ENCODE measurements at places on chromosomes 16 and 17. TPM values are rescaled to one million over a fixed set of nuclear protein-coding genes. Genes with fewer than 3 reads are reported as not detected.

GRCh38 chr17:72004011-72004427 lies 116.8 kb upstream of the SOX9 start:
- no peak for DNase-seq

ATP6V0C gene
- polyA plus RNA-seq: 153 TPM

- no peak for DNase-seq
These were observed 7.8 kb upstream of the TEX2 start for GRCh38 chr17:64270885-64271284.

DNA sequence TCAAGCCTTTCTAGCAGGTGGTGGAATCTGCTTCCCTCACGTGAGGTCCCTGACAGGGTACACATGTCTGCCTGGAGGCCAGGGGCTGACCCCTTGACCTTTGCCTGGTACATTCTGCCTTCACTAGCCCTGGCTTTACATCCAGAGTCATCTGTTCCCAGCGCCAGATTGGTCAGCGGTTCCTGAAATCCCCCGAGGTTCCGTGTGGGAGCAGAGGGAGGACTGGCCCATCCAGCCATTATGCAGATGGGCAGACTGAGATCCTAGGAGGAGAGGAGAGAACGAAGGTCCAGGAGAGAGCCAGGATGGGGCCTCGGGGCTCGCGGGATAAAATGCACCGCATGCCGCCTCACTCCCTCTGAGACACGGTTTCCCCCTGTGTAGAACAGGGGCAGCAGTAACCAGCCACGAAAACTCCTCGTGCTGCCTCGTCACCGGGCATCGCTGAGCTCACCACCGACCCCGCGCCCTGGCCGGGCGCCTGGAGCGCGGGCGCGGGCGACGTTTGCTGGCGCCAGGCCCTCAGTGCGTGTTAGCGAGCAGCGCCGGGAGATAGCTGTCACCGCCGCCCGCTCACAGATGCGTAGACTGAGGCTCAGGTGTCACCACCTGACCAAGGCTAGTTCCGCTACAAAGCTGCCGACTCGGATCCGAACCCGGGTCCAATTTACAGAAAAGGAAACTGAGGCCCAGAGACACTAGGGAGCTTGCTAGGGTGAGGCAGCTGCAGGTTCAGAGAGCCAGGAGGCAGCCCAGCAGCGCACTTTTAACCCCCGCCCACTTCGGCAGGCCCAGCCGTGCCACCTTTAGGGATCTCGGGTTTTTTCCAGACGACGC lies 811 bp upstream of the MAP2K3 start:
- DNase-seq: no peak

DNA sequence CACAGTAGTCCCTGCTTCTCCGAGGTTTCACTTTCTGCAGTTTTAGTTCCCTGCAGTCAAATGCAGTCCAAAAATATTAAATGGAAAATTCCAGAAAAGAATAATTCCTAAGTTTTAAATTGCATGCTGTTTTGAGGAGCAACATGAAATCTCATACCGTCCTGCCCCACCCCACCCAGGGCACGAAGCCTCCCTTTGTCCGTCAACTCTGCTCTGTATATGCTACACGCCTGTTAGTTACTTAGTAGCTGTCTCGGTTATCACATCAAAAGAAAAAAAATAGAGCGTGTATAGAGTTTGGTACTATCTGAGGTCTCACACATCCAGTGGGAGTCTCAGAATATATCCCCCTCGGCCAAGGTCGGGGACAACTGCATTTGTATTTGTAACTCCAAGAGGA lies 129.4 kb upstream of the NOL11 start:
- no peak for DNase-seq

DNA sequence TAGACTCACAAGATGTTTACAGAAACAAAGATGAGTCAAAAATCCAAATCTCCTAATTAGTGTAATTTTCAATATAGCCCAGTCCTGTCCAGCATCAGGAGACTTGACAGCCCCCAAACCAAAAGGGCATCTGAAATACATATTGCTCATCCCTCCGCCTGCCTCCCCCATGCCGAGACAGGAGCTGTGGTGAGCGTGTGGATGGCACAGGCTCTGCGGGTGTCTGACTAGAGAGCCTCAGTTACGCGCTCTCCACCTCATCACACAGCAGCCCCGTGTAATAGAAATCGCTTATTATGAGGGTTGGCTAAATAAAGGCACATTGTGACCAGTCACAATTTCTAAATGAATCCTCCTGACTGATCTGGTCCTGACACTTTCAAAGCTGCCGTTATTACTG lies 43.1 kb upstream of the CBLN1 start:
- DNase-seq: no peak

SLC2A4 gene
- polyA plus RNA-seq: 0.17 TPM

DNA sequence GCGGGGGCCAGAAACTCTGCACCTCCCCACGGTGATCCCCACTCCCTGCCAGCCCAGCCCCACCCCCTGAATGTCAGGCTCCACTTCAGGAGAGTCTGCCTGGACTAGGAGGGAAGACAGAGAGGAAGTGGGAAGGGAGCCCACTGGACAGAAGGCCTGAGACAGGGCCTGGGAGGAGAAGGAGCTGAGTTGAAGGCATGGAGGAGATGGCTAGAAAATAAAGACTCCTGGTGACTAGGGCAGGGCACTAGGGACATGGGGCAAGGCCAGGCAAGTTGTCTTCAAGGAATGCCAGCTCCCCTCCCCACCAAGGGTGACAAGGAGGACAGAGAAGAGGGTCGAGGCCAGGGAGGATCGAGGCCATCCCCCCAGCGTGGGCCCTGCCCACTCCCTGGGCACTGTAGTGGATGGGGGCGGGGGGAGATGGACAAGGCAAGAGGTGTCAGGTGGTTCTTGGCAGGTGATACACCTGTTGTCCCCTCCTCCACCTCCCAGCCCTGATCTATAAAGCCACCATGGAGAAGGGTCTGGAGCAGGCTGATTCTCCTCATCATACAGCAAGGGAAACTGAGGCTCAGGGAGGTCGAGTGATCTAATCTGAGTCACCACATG lies 19.7 kb downstream of the SRCIN1 start:
- DNase-seq: no peak

- DNase-seq: no peak
These were observed 5.0 kb downstream of the SOCS1 start for GRCh38 chr16:11250786-11251524.

- no peak for DNase-seq
These were observed 28.8 kb downstream of the TMEM92 start for GRCh38 chr17:50303051-50303450.

ADAP2 gene
- polyA plus RNA-seq: 3.7 TPM

DNA sequence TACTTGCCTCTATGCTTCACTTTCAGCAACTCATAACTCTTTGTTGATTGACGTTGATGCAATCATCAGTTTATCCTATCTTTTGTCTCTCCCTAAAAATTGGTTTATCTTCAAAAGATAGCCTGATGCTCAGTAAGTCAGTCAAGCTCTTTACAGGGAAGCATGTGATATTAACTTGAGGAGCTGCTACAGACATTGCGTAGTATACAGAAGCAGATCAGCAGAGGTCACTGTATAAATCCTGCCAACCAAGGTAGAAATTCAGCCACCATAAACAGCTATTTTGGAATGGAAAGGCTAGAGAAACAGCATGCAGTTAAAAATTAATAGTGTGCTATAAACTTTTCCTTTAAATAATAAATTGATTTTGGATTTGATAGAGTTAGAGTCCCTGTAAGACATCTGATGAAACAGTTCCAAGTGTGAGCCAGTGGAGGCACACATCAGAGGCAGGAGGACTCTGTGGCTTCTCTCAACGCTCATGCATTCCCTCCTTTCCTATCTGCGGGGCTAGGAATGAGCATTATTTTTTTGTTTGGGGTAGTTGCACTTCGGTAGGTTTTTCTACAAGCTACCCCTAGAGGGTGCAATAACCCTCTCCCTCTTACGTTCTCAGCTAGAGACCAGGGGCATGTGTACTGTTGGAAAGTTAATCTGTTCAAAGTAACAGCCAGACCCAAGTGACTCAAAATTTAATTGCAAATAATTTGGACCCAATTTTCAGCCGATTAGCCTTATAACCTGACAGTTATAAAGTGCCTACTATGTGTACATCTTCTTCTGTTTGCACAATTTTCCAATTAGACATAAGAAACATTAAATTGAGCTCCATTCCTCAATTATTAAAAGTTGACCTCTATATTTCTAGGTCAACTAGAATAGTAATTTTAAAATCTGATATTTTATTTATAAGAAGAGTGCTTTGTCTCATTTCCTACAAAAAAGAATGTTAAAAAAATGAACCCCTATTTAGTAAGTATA lies 647.7 kb upstream of the SOX9 start:
- DNase-seq: peak; percentile 68

DNA sequence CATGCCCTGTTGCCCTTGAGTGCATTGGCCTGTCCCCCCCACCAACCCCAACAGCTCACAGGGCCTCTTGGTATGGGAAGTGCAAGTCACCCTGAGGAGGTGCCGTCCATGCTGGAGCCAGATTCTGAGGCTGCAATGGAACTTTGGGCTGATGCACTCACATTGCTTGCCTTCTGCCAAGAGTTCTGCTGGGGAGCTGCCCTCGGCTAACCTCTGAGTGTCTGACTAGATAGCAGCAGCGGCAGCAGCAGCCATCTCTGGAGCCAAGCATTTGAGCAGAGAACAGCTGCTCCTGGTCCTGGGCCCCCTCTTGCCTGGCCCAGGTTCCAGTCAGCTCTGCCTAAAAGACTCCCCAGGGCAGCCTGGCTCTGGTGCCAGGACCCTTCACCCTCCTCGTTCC lies 61.5 kb downstream of the GNAO1 start:
- DNase-seq: no peak

DNA sequence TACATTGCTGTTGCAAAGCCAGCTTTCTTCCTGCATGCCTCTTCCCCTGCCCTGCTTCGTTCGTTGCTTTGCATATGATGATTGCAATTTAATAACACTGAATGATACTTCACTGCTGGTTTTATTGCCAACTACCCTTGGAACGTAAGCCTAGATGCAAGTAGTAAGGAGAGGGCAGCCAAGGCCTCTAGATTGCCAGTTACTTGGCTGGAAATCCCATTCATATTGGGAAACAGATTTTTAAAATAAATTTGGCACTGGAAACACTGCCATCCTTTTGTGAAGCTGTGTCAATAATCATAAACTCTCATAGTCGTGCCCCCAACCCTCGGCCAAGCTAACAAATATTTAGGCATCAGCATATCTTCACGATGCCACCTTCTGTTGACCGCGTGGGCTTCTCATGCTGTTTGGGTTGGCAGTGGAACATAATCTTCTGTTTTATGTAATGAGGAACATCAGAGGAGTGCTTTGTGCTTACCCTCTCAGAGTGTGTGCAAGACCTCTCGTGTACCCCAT lies 86.5 kb downstream of the MAP2K6 start:
- DNase-seq: no peak
